ENCODE measurements at places on chromosomes 7 and 10.
A peak's percentile ranks its signal among the peaks of the same experiment; 100 is the strongest.

DNA sequence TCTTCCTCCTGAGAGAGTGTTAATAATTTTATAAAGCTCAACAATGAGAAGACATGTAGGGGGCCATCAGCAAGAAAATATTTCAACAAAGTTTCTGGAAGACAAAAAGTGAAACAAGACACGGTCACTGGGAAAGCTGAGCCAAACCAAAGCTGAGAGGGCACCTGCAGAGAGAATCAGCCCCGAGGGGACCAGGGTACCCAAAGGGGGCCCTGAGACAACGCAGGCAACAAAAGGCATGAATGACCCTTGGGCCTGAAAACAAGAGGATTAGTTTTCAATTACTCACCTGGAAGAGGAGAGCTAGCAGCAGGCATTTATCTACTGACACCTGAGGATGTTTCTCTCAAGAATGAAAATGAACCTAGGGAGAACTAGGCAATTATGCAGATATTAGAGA lies 461.2 kb upstream of the MGMT start:
- DNase-seq: no peak

DNA sequence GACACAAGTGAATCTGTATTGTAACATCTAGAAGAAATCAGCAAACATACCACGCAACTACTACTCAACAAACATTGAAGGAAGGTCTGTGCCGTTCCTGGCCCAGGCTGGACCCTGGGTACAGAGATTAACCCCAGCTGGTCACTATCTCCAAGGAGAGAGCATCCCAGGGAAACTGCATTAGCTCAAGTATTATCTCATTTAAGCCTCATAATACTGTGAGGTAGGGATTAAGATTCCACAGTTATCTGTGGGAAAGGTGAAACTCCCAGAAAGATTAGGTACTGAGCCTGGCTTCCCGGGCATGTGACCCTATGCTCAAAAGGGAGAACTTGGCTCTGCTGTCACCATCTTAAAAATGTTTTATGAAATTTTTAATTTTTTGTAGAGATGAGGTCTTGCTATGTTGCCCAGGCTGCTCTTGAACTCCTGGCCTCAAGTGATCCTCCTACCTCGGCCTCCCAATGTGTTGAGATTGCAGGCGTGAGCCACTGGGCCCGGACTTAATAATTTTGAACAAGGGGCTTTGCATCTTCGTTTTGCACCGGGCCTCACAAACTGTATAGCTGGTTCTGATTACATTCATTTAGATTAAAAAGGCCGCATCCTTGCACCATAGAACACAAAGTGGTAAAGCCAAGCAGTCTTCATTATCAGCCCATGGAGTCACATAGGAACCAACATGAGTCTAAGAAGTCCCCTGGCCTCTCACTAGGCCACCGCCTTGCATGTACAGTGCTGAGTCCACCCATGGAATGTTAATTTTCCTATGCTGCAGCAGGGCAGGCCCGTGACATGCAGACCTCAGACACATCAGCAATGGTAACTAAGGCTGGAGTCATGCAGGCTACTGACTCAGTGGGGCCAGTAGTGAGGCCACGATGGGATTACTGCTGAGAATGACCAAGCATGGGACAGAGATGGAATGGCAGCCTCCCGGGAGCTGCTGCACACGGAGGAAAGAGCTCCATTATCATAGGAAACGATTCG lies 5.5 kb upstream of the CTBP2 start:
- no peak for DNase-seq

- DNase-seq: no peak
These were observed 4.3 kb upstream of the PPIF start for GRCh38 chr10:79342811-79343561.

DNA sequence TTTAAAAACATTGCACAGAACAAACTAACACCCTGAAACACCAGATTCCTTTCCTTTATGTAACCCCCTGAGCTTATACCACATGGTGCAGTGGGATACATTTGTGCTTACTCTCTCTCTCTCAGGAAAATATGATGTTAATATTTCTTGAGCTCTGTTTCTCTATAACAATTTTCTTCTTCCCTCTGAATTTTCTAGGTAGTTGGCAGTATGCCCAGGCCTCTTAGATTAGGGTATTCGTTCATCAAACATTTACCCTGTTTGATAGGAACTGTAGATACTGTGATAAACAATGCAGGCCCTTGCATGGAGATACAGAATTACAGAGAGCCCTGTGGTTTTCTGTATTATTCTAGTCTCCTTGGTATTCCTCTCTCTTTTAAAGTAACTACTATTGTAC lies 567.8 kb downstream of the IPMK start:
- DNase-seq: peak; percentile 52

DNA sequence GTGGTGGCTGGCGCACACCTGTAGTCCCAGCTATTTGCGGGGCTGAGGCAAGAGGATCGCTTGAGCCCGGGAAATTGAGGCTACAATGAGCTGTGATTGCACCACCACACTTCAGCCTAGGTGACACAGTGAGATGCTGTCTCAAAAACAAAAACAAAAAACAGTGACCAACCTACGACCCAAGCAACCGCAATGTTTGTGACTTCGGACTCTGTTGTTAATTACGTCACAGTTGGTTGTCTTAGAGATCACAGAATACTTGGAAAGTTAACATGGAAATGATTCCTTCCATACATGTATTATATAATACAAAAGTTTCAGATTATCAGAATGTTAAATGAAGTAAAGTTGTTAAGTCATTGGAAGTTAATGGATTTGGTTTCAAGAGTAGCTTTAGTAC lies 106.2 kb downstream of the REEP3 start:
- DNase-seq: no peak
